ENCODE measurements at places on chromosomes 6 and 20.

DNA sequence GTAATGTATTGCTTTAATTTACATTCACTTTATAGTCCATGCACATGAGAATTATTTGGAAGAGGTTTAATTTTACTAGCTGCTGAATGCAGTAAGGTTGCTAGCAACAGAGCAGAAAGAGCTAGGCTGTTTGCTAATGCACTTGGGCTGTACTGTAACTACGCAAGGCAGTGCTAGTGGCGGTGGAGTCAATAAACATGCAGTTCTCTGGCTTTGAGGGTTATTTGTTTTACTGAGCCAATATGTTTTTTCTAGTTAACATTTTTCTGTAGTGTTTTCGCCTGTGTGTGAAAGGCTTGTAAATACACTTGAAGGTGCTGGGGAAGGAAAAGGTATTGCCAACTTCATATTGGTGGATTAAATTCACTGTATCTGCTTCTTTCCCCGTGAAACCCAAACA is 112.8 kb downstream of the BTBD3 start:
- no peak for DNase-seq

DNA sequence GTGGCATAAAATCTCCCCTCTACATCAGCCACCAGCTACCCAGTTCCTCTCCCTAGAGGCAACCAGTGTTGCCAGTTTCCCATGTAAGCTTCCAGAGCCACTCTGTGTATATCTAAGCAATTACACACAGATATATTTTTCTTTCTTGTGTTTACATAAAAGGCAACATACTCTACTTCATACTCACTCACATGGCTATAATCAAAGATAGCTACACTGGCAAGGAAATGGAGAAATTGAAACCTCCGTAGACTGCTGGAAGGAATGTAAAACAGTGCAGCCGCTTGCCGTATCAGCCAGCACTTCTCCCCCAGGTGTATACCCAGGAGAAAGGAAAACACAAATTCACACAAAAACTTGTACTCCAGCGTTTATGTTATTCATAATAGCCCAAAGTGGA is 38.5 kb upstream of the NELFCD start:
- DNase-seq = no peak

GRCh38 chr6:36742146-36742545 is 44.5 kb downstream of the RAB44 start:
- DNase-seq = no peak

DNA sequence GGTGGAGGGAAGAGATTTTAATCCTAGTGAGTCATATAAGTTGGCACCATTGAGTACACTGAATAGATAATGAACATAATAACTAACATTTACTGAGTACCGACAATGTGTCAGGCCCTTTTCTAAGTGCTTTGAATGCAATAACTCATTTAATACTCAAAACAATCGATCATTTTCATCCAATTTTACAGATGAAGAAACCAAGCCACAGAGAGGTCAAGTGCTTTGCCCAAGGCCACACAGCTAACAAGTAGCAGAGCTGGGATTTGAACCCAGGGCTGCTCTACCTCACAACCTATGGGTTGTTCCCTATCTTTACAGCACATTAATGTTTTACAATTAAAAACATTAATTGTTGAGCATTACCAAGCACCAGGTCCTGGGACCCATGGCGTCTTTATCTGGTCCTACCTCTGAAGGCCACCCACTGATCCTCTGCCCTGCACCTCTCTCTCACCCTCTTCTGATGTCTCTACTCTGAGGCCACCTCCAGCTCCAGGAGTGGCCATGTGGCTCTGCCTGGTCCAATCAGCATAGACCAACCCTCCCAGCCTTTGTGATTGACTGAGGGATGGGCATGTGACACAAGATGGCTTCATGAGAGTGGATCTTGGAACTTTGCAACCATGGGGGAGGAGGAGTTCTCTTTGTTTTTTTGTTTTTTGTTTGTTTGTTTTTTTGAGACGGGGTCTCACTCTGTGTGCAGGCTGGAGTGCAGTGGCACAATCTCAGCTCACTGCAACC is 83.9 kb downstream of the KCNB1 start:
- DNase-seq = no peak

DNA sequence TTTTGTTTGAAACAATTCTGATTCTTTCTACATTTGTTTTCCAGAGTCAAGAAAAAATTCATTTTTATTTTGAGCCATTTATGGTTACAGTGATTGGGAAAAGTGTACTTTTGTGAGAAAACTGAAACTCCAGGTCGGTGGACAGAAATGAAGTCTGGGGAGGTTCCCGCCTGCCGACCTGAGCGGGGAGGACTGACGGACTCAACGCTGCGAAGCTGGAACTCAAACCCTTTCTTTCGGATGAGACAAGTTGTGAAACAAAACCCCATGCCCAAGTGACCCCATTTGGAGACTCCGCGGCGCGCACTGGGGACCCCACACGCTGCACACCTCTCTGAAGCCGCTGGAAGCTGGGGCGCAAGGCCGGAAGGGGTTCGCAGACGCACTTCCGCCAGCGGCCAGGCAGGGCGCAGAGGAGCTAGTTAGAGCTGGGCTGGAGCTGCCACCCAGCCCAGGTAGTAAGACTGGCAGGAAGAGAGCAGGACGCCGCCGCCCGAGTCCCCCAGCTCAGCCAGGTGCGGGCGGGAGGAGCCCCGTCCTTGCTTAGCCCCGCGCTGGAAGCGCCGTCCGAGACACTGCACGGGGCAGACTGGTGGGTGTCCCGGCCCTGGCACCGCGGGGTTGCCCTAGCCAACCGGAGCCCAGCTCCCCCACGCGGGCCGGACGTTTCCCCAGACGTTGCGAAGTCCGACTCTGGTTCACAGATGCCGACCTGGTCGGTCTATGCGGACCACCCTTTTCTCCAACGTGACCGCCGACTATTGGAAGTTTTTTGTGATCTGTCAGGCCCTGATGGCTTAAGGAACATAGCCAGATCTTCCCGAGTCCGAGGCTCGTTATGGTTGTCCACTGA is 19.8 kb upstream of the ZSCAN16 start:
- DNase-seq = peak; percentile 80

DNA sequence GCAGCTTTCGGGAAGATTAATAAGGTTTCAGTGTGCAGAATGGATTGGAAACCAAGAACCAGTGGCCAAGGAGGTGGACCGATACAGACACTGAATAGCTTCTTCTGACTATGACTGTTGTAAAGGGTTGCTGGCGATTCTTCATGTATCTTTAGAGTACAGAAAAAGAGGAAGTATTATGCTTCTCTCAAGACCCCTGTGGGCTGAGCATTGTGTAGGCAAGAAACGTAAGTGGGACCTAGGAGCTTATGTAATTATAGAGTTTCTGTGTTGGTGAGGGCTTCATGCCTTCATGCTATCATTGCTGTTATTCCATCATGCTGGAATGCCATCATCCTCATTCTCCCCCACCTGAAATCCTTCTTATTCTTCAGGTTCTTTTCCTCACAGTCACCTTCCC is 105.4 kb upstream of the AKIRIN2 start:
- peak; percentile 64 for DNase-seq

- no peak for DNase-seq
Measured at GRCh38 chr20:44656448-44656847, 4.9 kb upstream of the ADA start.

DNA sequence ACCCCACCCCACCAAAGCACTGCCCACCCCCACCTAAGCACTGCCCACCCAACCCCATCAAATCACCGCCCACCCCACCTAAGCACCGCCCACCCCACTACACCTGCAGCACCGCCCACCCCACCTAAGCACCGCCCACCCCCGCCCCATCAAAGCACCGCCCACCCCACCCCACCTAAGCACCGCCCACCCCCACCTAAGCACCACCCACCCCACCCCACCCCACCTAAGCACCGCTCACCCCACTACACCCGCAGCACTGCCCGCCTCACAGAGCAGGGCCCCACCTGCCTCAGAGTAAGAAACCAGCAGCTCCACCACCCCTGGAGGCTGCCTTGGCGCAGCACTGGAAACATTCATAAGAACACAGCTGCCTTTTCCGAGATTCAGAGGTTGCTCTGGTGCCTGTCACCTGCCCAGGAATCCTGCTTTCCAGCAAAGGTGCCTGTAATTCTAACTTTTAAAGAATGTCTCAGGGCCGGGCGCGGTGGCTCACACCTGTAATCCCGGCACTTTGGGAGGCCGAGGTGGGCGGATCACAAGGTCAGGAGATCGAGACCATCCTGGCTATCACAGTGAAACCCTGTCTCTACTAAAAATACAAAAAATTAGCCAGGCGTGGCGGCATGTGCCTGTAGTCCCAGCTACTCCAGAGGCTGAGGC is 148.2 kb downstream of the BMP7 start:
- no peak for DNase-seq

GRCh38 chr6:158500016-158500735 is 59.7 kb upstream of the TMEM181 start:
- DNase-seq = peak; percentile 51

DNA sequence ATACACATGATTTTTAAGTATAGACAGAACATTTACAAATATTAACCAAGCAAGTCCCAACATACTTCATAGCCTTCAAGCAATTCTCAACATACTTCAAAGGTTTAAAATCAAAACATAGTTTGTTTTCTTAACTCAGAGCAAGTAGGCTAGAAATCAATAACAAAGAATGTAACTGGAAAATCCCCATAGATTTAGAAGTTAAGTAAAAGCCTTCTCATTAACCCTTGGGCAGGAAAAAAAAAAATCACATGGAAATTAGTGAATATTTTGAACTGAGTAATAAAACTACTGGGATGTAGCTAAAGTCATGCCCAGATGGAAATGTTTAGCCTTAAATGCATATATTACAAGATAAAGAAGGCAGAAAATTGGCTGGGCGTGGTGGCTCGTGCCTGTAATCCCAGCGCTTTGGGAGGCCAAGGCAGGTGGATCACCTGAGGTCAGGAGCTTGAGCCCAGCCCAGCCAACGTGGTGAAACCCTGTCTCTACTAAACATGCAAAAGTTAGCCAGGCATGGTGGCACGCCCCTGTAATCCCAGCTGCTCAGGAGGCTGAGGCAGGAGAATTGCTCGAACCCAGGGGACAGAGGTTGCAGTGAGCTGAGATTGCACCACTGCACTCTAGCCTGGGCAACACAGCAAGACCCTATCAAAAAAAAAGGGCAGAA is 316.1 kb downstream of the TAF4 start:
- DNase-seq = no peak

GRCh38 chr6:31610968-31611367 is 4.1 kb upstream of the AIF1 start:
- DNase-seq = peak; percentile 38

GRCh38 chr6:112144145-112144926 is 56.9 kb downstream of the FAM229B start:
- no peak for DNase-seq

DNA sequence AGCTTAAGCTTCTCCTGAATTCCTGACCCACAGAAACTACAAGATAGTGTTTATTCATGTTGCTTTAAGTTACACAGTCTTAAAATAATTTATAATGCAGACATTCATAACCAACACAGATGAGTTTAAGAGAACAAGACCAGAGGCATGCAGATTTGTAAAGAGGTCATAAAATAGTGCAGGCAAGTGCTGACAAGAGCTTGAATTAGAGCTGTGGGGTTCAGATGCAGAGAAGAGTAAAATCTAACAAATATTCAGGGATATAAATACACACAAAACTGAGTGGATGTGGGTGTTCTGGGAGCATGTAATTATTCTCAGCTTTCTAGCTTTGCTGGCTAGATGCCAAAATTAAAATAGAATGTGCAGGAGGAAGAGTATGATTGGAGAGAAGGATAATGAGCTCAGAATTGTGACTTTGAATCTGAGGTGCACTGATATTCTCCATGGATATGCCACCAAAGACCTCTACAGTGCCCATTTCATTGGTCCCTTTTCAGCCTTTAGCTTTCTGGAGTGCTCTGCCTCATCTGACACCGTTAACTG is 291.9 kb upstream of the SGK1 start:
- no peak for DNase-seq

- no peak for DNase-seq
Measured at GRCh38 chr20:3014179-3014578, 29.2 kb upstream of the GNRH2 start.

DNA sequence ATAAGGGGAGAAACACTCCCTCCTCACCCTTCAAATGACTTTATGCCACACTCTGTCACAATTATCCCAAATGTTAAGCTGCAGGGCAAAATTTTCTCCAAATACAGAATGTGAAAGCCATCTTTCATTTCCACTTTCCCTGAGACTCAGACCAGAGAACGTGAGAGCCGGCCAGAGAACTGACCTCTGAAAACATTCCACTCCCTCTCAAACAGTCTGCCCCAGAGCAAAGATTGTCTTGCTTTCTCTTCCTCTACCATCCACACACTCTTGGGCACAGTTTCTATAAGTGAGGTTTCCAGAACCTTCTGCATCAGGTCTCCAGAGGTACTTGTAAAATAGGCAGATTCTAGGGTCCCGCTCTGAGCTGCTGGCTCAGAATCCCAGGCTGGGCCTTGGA is 278.1 kb downstream of the FRK start:
- DNase-seq = no peak

DNA sequence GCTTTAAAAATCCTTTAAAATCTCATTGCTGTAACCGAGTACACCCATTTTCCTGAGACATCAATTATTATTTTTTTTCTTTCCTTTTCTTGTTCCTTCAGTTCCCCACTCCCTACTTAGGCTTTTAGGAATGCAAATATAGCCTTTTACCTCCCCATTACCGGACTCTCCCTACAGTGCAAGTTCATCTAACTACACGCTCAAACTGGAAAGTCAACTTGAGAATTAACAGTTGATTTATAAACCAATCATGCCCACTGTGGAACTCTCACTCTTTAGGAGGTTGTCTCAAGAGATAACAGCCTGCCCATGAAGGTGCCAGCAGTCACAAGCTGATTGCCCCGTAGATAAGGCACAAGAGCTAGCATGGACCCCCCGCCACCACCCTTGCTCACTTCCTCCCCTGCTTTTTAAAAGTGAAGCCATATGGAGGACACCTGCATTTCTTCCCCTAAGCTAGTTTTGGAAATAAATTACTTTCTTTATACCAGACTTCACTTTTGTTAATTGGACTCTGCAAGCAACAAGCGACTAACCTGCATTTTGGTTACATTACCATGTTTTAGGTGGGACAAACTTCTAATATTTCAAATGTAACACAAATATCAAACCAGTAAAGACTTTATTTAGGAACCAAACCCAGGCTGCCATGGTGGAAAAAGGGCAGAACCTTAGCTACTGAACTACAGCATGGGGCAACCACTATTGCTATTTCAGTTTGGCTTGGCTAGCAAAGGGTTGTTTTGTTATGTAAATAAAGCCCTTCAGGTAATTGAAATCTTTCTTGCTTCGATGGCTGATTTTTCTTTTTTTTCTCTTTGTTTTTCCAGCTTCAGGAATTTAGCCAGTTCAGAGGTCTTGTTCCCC is 34.9 kb downstream of the UBD start:
- DNase-seq = no peak

GRCh38 chr6:11213422-11214021 is 18.9 kb downstream of the NEDD9 start:
- no peak for DNase-seq
